ENCODE measurements at places on chromosomes 2 and 18.

GRCh38 chr2:52288596-52288995 lies 1256.7 kb upstream of the NRXN1 start:
- DNase-seq = no peak

DNA sequence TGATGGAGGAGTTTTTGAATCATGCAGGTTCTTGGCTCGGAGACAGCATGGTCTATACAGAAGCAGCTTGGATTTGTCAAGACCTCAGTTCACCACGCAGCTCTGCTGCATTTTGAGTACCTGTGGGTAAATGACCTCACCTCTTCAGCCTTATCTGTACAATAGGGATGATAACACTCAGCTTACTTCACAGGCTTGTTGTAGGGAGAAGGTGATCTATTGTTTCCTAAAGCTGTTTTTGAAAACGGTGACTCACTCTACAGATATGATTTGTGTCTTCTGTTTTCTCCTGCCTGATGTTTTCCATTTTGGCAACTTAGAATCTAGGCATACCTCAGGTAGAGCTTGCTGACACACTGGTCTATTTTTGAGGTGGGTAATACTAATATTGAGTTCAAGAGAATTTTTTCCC lies 80.3 kb downstream of the FMNL2 start:
- no peak for DNase-seq

DNA sequence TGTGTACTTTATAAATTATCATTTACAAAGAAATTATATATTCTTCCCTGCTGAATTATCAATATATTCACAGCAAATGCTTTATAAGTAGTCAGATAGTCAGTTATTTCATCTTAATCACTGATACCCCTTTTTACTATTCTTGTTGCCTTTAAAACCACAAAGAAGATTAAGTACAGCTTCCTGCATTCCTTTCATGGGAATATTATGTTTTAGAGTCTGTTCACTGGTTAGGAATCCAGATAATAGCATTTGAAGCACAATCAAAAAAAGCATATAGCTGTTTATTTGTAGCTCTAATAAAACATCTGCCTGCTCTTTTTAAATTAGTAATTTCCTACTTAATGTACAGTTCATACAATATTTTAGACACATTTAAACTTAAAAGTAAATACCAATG lies 508.9 kb downstream of the FBXO15 start:
- DNase-seq = no peak

GRCh38 chr2:198161151-198161550 lies 356.8 kb downstream of the PLCL1 start:
- DNase-seq = no peak

GRCh38 chr2:27832396-27832795 lies 57.8 kb downstream of the RBKS start:
- DNase-seq = no peak

DNA sequence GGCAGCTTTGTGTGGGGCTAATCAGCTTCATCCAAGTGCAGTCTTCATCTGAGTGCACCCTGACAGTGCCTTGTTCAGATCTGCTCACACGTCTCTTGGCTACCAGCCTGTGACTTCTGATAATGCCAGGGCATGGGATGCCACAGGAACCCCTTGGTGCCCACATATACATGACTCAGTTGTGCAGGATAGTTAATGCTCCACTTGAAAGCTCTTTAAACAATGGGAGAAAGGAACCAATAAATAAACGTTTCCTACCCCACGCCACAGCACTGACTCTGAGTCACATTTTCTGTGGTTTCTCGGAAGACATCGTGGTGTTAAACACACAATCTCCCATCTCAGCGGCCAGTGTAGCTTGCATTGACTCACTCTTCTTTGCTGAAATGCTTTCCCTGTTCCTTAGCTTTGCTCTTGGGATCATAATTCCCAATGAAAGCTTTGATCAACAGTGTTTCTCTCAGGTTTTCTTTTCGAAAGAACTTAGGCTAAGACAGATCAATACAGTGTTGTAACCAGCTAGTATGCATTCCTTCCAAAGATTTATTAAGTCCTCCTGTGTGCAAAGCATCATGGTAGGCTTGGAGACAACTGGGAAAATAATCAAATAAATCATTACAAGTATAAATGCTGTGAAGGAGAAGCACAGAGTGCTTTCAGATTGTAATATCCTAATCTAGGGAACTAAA lies 142.0 kb downstream of the COPS8 start:
- peak; percentile 50 for DNase-seq

DNA sequence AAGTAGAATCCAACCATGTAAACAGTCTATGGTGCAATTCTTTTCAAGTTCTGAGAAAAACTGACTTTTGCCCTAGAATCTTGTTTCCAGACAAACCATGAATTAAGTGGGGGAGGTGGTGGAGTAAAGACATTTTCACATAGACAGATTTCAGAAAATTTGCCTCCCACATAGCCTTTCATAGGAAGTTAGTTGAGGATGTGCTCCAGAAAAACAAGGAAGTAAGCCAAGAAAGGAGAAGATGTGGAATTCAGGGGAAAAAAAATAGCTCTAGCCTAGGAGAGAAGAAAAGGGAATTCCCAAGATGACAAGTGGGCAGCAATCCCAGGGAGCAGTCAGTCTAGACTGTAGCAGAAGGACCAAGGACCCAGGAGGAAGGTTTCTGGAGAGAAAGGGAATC lies 17.4 kb downstream of the RUFY4 start:
- no peak for DNase-seq

GRCh38 chr2:108492364-108492763 lies 41.9 kb upstream of the LIMS1 start:
- DNase-seq = no peak

- DNase-seq = no peak
Measured at GRCh38 chr18:48017635-48018034, 87.2 kb upstream of the SMAD2 start.

- DNase-seq = no peak
Measured at GRCh38 chr18:36141576-36141975, 11.9 kb downstream of the ELP2 start.

- no peak for DNase-seq
Measured at GRCh38 chr2:126792993-126793392, 105.7 kb upstream of the TEX51 start.

DNA sequence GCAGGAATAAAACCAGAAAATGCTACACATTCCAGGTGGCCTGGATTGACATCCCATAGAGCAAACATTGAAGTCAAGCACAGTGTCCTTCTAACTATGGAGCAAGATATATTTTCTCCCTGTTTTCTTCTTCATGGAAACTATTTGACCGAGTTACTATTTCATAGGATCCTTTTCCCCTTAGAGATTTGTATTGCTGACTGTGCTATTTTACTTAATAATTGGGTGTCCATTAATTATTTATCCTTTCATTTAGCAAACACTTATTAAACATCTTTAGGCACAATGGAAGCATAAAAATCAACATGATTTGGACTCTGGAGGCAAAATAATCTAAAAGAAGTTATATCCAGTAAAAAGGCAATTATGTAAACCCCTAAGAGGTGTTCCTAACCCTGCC lies 782.8 kb upstream of the ACVR2A start:
- DNase-seq = no peak

- peak; percentile 56 for DNase-seq
Measured at GRCh38 chr2:53104263-53104662, 663.3 kb upstream of the CHAC2 start.

DNA sequence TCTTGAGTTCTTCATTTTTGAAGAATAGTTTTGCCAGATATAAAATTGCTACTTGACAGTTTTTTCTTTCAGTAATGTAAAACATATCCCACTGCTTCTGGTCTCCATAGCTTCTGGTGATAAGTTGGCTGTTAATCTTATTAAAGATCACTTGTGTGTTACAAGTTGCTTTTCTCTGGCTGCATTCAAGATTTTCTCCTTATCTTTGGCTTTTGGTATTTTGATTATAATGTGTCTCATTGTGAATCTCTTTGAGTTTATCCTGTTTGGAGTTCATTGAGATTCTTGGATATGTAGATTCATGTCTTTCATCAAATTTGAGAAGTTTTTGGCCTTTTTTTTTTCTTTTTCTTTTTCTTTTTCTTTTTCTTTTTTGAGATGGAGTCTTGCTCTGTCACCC lies 20.2 kb upstream of the ADNP2 start:
- DNase-seq = no peak

- DNase-seq = no peak
Measured at GRCh38 chr2:174615871-174616436, 18.4 kb upstream of the WIPF1 start.

DNA sequence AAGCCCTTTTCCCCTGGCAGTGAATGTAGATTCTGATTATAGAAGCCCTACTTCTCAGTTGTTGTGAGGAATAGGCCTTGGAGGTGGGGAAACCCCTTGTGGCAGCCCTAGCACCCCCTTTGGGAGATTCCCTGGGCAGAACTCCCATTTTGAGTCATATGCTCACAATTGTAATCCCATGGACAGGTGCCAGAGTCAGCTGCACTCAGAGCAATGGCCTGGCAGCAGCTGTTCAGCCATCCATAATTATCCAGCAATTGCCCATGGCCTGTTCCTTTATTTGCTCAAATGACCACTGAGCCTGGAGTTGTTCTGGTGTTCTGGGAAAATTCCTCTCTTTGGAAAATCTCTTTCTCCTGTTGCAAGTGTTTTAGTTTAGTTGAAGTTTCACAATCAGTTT lies 71.7 kb downstream of the PTRHD1 start:
- DNase-seq = no peak

GRCh38 chr18:11183637-11184036 lies 34.3 kb upstream of the PIEZO2 start:
- DNase-seq = no peak

- no peak for DNase-seq
Measured at GRCh38 chr2:68995916-68996315, 17.1 kb upstream of the ANTXR1 start.

DNA sequence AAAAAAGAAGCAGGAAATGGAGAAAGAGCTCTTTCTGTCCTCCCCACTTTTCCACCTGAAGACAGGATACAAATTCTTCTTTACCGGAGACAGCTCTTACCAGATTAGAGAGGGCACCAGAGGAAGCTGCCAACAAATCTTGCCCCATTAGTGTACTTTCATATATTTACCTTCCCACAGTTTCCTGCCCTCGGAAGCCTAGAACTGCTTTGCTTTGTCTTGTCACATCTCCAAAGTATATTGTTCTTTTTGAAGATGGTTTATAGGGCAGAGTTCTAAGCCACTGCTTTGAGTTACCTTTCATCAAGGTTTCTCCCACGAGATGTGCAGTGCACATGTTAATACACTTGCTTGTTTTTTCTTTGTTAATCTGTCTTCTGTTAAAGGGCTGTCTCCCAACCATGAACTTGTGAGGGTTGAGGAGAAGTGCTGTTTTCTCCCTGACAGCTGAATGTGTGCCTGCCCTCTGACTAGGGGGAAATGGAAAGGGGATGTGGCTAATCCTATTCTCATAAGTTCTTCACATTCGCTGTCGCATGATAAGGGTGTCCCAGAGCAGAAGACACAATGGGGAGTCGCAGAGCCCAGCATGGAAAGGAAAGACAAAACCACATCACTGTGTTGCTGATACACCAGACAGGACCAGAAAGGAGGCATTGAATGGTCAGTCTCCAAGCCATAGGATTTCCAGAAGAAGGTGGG lies 24.2 kb downstream of the CENPA start:
- DNase-seq = no peak

DNA sequence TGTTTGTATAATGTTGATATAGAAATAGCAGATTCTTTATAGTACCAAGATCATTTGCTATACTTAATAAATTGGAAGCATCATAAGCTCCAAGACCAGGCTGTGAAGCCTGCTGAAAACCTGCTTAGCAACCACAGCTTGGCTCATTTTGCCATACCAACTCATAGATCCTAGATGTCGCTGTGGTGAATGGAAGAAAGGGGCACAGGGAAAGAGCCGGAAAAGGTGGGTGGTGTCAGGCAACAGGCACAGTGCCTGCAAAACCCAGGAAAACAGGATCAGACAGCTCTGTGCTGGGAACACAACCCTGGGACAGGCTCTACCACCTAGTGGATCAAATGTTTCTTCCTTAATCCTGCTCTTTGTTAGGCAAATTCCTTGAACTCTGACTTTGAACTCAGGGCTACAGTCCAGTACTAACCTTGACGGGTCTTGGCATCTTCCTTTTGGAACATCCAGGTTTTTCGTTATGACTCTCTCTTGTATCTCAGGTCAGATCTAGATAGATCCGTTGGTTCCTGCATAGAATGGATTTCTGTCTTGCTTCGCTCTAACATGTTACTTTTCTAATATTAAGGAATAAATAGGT lies 31.6 kb downstream of the TWSG1 start:
- peak; percentile 69 for DNase-seq

- DNase-seq = no peak
Measured at GRCh38 chr2:143819190-143819735, 690.0 kb downstream of the ARHGAP15 start.

DNA sequence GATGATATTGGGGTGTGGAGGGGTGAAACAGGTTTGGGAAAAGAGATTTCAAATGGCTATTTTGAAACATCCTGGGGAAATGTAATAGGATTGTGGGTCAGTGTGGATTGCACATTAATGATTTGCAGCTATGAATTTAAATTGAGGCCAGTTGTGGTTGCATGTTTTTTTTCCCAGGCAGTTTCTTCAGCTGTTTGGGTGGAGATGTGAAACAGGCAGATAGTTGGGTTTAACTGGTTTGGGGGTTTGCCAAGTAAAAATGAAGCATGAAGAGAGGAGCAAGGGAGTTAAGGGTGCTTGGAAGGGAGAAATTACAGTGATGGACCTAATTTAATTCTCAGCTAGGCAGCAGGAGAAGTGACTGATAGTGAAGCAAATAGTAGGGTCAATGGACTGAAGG lies 16.8 kb downstream of the GPD2 start:
- DNase-seq = no peak

DNA sequence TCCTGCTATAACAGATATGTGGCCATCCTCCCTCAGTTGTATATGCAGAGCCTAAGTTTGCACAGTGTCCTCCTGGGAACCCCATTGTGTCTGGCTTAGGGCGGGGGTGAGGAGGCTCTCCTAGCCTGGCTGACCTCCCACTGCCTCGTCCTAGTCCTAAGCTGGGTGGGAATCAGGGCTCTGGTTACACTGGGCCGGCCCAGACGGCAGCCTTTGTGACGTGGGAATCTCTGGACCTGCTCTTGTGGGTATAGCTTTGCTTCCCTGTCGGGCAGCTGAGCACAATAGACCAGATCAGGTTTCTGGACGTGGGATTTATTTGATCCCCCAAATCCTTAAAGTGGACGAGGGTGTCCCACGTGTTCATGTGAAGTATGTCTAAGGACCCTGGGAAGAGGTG lies 2.9 kb downstream of the ACKR3 start:
- DNase-seq = no peak

- no peak for DNase-seq
Measured at GRCh38 chr2:227411320-227411989, 23.7 kb upstream of the SCYGR1 start.

- no peak for DNase-seq
Measured at GRCh38 chr2:40102447-40102846, 323.4 kb upstream of the THUMPD2 start.
